ENCODE measurements at places on chromosomes 4 and X.

DNA sequence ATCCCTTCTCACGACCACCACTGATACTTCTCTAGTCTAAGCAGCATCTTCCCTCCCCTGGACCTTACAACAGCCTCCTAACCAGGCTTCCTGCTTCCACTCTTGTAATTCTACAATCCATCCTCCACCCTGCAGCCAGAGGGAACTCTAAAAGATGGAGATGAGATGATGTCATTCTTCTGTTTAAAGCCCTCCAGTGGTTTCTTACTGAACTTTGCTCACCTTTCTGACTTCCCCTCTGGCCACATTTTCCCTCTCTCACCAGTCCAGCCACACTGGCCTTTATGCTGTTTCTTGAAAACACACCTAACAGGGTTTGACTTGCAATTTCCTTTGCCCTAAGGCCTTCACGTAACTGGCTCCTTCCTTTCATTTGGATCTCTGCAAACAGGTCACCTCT is 191.4 kb upstream of the NHS start:
- no peak for DNase-seq

DNA sequence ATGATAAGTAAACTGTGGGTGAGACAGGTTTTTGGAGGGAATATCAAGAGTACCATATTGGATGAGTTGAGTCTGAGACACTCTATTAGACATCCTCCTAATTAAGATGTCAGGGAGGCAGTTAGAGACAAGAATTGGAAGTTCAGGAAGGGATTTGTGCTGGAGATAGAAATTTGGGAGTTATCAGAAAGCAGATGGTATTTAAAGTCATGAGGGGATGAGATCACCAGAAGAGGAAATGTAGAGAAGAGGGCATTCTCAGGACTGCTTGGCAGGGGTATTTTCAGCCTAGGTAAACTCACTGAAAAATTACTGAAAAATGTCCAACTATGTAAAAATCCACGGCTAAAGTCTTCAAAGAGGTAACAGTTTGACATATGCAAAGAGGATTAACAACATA is 161.6 kb upstream of the PGRMC2 start:
- no peak for DNase-seq

DNA sequence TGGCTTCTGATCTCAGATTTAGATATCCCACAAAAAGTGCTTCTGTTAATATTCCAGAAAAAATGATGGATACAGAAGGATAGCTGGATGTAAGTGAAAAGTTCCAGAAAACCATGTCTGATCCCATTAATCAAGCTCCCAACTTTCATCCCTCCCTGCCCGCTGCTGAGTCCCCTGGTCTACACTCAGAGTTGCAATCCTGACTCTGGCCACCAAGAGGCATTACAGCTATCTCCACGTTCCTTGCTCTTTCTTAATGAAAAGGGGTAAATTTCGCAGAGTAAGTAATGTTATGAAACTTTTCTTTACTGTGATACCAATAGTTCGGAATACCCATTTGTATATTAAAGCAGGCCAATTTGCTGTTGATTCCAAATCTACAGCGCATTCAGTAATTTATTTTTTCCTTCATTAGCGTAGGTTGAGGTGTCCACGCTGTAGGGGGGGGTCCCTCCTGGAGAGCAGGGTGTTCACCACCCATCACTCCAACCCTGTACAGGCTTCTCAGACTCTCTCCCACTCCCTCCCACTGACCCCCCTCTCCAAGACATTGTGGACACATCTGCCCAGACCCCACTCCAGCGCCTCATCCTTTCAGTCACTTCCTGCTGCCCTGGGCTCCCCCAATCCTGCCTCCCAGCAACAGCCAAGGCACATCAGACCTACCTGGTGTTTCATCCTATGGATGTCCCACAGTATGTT is 55.1 kb downstream of the RAB40A start:
- peak; percentile 4 for DNase-seq

DNA sequence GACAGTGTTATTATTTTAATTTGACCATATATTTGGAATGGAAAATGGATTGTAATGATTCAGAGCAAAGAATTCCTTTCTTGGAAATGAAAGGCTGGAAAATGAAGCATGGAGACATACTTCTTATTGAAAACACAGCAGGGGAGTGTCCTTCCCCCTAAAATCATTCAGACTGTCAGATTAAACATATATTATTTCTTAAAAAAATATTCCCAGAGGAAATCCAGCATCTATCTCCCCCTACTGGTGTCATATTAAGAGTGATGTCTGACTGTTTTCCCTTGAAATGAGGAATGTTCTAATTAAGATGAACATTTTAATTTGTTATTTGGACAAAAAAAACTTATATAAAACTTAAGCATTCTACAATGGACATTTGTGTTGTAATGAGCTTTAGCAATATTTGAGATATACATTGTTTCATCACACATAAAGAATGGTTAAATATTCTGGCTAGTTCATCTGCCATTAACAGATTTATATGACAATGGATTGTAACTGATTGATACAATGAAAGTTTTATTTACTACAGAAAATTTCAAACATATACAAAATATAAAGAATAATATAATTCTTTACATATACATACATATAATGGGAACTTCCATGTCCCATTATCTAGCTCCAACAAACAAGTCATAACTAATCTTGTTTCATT is 264.6 kb downstream of the SPRY1 start:
- no peak for DNase-seq

GRCh38 chr4:87101543-87102199 is 118.7 kb downstream of the KLHL8 start:
- no peak for DNase-seq

- DNase-seq, result no peak
Measured at GRCh38 chrX:112067601-112068000, 15.0 kb downstream of the TRPC5 start.

DNA sequence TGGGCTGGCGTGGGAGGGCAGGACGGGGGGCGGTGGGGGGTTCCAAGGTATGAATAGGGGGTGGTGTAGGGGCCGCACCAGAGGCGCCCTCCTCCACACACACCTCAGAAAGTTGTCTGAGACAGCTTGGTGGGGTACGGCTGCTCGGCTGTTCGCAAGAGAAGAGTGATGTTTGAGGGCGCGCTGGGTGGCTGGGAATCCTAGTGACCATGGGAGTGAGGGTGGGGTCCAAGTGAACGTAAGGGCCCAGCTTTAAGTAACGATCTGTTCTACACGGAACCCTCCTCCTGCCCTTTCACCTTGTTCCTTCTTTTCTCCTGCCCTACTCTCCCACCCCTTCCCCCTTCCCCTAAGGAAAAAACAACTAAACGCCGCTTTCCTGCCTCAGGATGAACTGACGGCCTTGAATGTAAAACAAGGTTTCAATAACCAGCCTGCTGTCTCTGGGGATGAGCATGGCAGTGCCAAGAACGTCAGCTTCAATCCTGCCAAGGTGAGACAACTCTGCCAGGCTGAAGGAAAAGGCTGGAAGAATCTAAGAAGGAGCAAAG is 664 bp downstream of the MED12 start:
- no peak for DNase-seq

DNA sequence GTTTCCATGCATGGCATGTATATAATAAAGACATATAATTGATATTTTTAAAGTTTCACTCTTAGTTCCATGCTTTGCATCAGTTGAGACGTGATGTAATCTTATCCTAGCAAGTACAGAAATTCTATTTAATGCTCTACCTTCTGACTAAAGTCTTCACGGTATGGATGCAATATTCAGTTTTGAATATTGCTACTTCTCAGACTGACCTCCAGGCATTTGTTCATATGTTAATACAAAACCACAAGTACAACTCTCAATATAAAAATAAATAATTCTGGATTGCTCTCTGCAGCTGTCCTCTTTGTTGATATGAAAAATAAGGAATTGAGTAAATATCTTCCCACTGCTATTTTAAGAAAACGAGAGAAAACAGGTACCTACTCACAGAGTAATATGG is 309.8 kb upstream of the HAND2 start:
- no peak for DNase-seq

DNA sequence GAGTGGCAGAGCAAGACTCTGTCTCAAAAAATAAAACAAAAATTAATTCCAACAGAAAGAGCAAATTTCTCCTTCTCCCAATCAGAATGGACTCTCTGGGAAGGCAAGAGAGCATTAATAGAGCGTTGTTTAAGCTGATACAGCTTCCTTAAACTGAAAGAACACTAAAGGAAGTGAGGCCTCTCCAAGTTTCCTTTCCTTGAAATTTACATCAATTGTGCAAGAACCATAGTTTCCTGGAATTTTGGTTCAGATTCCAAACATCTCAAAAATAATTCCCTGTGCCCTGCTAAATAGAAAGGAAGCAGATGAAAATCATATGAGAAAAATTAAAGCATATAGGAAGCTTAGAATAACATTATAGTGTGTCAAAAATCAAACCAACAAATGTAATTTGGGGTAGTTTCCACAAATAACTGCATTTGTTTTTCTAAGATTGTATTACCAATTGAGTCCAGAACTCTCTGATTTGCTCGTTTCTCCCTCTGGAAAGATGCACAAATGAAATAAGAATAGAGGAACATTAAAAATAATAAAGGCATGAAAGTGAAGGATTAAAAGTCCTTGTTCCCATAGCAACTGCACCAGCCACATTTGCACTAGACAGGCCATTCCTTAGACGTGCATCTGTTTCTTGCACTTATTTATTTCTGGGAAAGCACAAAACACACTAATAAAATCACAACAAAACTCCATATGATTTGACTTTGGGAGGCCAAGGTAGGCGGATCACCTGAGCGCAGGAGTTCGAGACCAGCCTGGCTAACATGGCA is 3.7 kb upstream of the FAM241A start:
- no peak for DNase-seq

- DNase-seq, result no peak
Measured at GRCh38 chrX:100623001-100623400, 13.6 kb downstream of the TSPAN6 start.

- DNase-seq, result no peak
Measured at GRCh38 chr4:136867465-136867864, 664.8 kb downstream of the PCDH18 start.

DNA sequence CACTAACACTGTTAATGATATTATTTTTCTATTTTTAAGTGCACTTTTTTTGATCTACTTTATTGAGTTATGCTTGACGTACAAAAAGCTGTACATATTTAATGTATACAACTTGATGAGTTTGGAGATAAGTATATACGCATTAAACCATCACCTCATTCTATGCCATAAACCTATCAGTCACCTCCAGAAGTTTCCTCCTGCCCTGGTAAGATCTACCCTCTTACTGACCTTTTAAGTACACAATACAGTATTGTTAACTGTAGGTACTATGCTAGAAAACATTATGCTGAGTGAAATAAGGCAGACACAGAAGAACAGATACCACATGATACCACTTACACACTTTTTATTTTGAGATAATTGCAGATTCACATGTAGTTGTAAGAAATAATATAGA is 36.9 kb downstream of the INTS6L start:
- DNase-seq, result no peak

GRCh38 chr4:53712408-53713020 is 121.2 kb upstream of the LNX1 start:
- no peak for DNase-seq

GRCh38 chr4:184807256-184807655 is 18.5 kb downstream of the ACSL1 start:
- DNase-seq, result no peak

DNA sequence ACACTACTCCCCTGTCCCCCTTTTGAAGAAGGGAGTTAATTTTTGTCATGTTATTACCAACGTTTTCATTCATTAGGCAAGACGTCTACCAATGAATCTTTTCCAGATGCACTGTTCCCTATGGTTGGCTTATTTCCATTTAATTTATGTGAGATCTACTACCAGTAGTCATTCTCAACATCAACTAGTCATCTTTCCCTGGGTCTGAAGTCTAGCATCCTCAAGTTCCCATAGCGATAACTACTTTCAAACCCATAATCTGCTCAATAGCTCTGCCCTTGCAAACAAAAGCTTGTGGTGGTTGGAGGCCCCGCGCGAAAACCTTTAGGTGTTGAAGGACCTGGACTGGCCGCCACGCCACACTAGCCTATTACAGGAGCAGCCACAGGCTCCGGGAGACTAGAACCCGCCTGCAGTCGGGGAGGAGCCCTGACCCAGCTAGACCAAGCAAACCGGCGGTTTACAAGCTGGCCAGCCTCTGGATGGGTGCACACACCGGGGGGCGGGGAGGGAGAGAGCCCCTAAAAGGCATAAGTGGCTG is 746 bp downstream of the PPAT start:
- DNase-seq, result no peak

DNA sequence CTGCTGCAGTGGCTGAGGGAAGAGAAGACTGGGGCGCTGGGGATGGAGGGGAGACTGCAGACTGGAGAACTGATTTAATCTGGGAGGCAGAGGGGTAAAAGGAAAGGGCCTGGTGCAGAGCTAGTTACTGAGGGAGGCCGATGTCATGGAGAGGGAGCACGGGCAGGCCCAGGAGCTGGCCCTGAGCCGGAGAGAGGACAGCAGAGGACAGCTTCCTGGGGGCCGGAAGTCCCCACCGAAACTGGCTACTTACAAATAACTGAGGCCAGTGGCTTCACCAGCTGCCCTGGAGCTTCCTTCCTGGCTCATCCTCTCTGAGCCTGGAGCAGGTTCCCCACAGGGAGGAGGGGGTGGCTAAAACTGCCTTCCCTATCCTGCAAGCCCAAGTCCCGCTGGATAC is 26.9 kb downstream of the NSG1 start:
- DNase-seq, result no peak

- DNase-seq, result peak; percentile 67
Measured at GRCh38 chr4:6270636-6271121, 1.0 kb downstream of the WFS1 start.

- no peak for DNase-seq
Measured at GRCh38 chr4:124321364-124321763, 391.2 kb downstream of the ANKRD50 start.

DNA sequence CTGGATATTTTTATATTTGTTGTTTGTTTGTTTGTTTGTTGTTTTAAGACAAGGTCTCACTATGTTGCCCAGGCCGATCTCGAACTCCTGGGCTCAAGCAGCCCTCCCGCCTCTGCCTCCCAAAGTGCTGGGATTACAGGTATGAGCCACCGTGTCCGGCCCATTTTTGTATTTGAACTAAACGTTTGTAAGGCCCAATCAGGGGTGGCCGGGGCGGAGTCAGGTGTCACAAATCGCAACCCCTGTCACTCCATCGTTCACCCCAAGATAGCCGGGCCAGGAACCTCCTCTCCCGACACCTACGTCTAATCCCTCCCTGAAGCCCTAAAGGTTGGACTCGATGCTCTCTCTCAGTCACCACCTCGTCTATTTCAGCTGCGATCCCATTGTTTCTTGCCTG is 722 bp upstream of the EFHC2 start:
- DNase-seq, result peak; percentile 7

DNA sequence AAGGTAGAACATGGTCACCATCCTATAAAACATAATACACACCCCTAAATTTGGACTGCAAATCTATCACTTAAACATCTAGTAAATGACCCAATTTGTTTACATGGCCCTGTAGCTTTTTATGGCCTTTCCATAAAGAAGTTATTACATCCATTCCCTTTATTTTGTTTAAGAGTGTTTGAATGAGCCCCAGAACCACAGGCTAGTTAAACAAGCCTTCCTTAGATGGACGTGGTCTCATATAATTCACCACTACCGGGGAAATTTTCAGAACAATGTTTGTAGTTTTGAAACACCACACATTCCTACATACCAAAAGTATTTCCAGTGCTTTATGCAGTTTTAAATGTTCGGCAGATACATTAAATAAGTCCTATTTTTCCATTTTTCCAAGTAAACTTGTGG is 12.3 kb downstream of the PDGFC start:
- no peak for DNase-seq
